NB4 (cell line): ENCODE measurements at places on chromosomes 2 and 18.

DNA sequence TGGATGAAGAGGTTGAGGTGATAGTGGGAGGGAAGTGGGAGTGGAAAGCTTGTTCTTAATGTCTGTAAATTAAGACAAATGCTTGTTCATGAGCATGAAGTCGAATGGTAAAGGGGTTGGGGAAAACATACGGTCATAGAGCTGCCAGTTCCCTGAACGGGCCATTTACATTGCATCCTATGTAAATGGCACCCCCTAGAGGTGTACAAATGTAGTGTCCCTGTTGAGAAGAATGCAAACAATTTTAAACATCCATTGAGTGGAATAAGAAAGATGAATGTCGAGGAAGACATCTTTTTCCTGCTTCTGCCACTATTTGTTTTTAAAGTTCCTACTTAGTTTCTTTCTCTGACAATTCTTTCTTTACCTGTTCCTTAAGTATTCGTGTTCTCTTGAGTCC is 155.7 kb downstream of the RDH14 start:
- DNase-seq: peak; percentile 36

DNA sequence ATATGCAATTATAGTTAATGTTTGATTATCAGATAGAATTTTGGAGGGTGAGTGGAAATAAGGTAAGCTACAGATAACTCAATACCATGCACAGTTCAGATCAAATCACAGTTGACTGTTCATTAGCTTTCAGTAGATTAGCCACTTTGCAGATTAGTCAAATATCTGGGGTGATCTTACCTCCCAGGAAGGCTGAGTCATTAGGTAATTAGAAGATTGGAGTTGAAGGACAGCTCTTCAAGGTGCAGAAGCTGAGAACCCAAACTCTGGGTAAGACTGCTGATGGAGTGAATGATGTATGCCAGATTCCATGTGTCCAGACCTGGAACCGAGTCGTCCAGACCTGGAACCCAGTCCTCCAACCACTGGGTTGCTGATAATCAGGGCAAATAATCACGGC is 262.8 kb upstream of the UBE2E3 start:
- DNase-seq: no peak

- peak; percentile 30 for DNase-seq
These were observed 73.4 kb downstream of the CDCA7 start for GRCh38 chr2:173427887-173428668.

DNA sequence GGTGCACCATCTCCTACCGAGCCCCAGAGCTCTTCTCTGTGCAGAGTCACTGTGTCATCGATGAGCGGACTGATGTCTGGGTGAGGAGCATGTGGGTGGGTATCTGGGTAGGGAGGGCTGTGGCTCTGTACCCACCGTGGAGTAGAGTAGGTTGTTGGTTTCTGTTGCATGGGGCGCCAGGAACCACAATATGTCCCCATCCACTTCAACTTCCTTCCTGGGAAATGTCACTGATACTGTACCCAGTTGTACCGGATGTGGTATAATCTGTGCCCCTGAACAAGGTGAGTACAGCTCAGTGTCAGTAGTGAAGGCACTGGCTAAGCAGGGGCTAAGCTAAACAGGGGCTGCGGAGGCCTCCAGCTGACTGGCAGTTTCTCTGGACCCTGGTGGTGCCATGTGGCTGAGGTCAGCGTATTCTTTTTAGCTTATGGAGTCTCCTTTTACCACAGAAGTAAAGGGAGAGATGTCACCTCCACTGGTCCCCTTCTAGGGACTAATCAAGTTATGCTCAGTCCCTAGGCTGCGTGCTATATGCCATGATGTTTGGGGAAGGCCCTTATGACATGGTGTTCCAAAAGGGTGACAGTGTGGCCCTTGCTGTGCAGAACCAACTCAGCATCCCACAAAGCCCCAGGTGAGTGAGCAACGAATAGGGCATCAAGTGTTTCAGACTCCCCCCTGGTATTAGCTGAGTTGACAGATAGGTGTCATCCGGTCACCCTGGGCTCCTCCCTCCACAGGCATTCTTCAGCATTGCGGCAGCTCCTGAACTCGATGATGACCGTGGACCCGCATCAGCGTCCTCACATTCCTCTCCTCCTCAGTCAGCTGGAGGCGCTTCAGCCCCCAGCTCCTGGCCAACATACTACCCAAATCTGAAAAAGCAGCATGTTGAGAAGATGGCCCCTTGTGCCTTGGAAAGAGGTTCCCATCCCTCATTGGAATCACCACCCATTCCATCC is 2.7 kb downstream of the STK16 start:
- peak; percentile 76 for DNase-seq

DNA sequence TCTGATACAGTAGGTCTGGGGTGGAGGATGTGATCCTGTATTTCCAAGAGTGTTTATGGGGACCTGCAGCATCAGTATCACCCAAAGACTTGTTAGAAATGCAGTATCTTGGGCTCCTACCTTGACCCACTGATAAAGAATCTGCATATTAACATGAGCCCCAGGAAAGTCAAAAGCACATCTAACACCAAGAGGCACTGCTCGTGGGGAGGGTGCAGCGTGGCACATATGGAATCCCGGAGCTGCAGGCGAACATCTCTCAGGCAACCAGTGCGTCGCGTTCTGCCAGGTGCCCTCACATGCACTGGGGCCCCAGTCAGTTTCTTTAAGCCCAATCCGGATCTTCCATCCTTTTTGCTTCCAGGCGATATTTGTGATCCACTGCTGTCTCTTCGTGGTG is 41.3 kb upstream of the ASB18 start:
- no peak for DNase-seq

DNA sequence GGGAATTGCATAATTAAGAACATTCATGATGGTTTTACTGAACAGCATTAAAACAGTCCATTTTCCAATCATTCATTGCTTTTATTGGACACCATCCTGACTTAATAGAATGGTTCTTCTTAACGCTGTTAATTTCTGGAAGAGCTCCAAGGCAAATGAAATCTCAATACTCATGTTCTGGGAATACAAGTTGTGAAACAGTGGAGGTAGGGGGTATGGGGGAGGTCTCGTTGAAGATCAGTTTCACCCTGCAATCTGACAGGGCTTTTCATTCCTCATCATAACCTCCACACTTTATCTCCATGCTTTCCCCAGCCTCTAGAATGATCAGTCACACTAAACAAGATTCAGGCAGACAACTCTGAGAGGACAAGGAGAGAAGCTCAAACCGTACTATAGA is 113.6 kb downstream of the ETAA1 start:
- no peak for DNase-seq

GRCh38 chr2:118481299-118481698 is 366.1 kb downstream of the EN1 start:
- DNase-seq: no peak

GRCh38 chr2:186889101-186889879 is 40.3 kb upstream of the ZSWIM2 start:
- DNase-seq: no peak

DNA sequence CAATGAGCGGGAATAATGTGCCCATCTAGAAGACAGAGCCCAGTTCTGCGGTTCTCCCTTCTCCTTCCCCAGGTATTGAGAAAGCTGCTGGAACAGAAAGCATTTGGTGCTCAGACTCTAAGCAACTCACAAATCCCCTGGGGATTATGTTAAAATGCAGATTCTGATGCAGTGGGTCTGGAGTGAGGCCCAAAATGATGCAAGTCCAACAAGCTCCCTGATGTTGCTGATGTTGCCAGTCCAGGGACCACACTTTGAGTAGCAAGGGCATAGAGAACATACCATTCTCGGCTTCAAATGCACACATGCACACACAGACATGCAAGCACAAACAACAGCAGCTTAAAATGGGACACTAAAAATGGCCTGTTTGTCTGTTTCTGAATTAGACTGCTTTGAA is 274.8 kb upstream of the NCKAP5 start:
- no peak for DNase-seq

- DNase-seq: peak; percentile 71
These were observed 60.5 kb upstream of the POMC start for GRCh38 chr2:25228848-25229278.

GRCh38 chr2:149924549-149925213 is 337.1 kb upstream of the MMADHC start:
- no peak for DNase-seq

- DNase-seq: no peak
These were observed 137.2 kb downstream of the FTCDNL1 start for GRCh38 chr2:199713746-199714145.

DNA sequence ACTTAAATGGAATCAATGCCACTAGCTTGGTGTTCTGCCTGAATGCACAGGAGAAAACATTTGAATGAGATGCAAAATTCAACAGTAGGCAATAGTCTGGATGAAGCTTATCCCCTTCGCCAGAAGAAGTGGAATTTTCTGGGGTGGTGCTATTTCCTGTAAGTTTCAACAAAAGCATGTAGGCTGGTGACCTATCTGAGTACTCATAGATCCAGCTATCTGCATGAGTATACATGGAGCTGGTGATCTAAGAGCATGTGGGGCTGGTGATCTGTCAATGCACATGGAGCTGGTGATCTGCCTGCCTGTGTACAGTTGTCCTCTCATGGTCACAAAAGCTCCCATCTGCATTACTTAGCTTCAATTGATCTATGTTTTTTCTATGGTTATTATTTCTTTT is 71.2 kb downstream of the SLC9A4 start:
- no peak for DNase-seq

GRCh38 chr2:151946899-151947812 is 118.9 kb upstream of the ARL5A start:
- peak; percentile 46 for DNase-seq

- DNase-seq: no peak
These were observed 210.6 kb downstream of the TMEM247 start for GRCh38 chr2:46689993-46690392.

DNA sequence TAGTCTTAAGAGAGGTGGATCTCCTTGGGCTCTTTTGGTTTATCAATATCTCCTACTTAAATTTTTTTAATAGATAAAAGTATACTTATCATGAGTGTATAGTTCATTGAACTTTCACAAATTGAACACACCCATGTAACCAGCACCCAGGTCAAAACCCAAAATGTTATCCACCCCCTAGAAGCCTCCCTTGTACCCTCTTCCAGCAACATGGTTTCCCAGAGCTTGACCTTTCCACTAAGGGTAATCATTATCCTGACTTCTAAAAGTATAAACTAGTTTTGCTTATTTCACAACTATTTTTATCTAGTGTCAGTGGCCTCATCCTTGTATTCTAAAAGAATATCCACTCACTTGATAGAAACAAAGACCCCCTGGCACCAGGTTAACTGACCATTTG is 106.8 kb downstream of the MDH1 start:
- DNase-seq: no peak

DNA sequence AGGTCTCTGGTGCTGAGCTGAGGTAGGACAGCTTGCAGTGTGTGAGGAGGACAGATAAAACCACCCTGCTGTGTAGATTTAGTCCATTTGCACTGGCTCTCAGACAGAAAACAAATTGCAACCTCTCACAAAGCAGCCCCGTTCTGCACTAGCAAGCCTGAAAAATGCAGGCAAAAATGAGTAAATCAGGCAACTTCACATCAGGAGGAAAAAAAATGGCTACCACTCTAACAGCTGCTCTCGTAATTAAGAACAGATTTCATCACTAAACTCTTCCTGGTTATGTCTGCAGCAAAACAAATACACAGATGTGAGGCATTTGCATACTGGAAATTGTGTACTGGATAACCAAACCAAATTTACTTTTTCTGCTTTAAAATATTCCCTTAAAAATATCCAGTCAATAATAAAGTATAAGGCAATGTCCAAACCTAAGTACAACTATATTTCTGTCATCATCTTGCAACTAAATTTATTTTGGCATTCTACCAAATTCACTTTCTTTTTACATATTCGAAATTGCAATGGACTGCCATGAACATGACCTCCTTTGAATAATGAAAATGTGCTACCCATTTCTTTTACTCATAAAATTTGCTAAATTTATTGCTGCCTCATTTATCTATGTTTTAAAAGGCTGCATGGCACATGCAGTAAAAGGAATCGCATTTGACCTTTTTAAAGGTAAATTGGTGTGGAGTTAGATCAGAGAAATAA is 157.4 kb downstream of the AFF3 start:
- DNase-seq: no peak

GRCh38 chr18:14179306-14179705 is 47.1 kb upstream of the ZNF519 start:
- no peak for DNase-seq

- peak; percentile 75 for DNase-seq
These were observed 18.7 kb upstream of the COLEC12 start for GRCh38 chr18:519019-519879.

- no peak for DNase-seq
These were observed 35.1 kb downstream of the SLC30A6 start for GRCh38 chr2:32200814-32201213.

- DNase-seq: no peak
These were observed 879.2 kb upstream of the DDX18 start for GRCh38 chr2:116935097-116935814.

DNA sequence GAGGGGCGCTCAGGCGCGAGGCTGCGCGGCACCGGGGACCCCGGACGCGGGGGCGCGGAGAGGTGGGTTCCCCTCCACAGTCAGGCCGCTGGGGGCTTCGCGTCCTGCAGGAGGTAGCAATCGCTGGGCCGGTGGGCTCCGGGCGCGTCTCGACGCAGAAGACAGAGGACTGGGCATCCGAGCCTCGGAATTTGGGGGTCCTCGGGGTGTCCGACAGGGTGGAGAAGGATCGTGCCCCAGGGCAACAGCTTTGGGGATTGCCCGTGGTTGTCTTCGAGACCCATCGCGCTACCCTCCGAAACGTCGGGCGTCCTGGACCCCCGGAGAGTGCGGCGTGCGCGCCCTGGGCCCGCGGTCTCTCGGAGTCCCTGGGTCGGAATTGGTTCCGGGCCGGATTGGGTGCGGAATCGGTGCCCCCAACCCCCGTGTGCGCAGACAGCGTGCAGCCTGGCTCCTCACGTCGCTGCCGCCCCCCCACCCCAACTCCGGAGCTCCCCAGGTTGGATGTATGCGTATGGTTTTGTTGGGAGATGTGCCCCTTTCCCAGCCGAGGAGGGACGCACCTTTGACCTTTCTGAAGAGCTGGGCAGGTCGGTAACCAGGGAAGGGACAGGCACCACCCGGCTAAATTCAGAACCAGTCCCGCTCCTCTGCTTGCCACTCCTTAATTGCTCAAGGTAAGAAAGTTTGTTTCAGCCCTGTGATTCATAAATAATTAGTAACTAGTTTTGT is 750 bp downstream of the NPAS2 start:
- no peak for DNase-seq
